NCI-H187 treated with DMSO at 0.1 percent for 48 hours (cell line): ENCODE measurements at places on chromosomes 3 and 15.

- DNase-seq = no peak
These were observed 106.8 kb upstream of the SLC7A14 start for GRCh38 chr3:170692720-170693119.

DNA sequence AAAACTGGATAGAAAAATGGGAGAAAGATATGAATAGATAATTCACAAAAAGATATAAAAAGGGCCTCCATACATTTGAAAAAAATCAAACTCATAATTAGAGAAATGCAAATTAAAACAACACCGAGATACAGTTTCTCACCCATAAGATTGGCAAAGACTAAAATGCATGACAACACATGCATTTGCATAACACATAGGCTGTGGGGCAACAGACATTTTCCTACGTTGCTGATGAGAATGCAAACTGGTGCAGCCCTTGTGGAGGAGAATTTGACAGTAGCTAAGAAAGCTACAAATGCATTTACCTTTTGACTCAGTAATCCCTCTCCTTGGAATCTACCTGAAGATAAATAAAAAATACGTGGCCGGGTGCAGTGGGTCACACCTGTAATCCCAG, 11.4 kb upstream of the CAND2 start:
- DNase-seq = no peak

DNA sequence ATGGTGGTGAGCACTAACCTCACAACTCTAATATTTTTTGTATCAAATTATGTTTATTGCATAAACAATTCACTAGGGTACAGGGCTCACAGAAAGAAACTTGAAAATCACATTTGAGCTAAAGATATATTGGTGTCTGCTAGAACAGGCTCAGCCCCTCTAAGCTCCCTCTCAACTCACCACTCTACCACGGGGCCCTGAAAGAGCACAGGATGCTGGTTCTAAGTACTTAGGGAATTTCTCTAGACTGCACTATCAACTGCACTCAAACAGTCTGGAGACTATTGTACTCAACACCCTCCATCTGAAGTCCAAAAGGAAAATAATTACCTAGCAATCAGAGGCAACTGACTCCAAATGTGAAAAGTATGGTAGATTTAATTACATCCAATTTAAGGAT, 98.7 kb upstream of the STRIT1 start:
- no peak for DNase-seq

DNA sequence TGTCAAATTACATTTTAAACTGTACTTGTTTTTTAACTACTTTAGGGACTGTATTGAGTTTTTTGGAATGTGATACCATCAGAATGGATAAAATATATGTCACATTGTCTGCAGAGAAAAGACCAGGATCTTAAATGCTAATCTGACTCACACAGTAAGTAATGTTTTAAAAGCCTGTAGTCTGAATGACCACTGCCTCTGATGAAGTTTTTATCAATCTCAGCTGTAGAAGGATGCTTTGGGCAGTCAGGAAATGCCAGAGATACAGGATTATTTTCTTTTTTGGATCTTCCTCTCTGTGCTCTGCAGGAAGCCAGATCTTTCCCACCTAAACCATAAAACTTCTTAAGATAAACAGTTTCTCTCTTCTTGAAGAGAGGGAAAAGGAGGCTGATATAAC, 73.1 kb upstream of the PRTG start:
- DNase-seq = no peak

DNA sequence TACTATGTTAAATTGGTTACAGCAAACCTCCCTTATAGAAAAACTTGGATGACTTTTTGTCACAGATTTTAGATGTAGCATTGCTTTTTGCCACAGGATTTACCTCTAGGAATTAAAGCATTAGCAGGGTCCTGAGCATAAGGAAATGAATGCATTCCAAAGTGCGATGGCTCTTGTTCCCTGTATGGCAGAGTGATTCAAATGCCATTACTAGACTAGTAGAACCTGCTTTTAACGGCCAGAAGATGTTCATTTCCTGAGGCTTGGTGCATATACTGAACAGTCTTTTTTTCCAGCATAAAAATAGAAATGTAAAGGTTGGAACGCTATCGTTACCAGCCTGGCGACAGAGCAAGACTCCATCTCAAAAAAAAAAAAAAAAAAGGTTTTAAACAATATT, 59.4 kb downstream of the WNT5A start:
- DNase-seq = no peak

- no peak for DNase-seq
These were observed 39.6 kb upstream of the LAMP3 start for GRCh38 chr3:183202004-183202722.

- no peak for DNase-seq
These were observed 18.8 kb downstream of the BCL2L10 start for GRCh38 chr15:52093539-52094510.

DNA sequence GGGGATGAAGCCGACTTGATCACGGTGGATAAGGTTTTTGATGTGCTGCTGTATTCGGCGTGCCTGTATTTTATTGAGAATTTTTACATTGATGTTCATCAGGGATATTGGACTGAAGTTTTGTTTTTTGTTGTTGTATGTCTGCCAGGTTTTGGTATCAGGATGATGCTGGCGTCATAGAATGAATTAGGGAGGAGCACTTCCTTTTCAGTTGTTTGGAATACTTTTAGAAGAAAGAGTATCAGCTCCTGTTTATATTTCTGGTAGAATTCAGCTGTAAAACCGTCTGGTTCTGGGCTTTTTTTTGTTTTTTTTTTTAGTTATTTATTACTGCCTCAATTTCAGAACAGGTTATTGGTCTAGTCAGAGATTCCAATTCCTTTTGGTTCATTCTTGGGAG, 93.7 kb downstream of the SLC25A26 start:
- no peak for DNase-seq

- DNase-seq = no peak
These were observed 85.3 kb downstream of the HCN4 start for GRCh38 chr15:73283366-73283962.

- no peak for DNase-seq
These were observed 29.9 kb upstream of the ALDH1A2 start for GRCh38 chr15:58095415-58095814.

DNA sequence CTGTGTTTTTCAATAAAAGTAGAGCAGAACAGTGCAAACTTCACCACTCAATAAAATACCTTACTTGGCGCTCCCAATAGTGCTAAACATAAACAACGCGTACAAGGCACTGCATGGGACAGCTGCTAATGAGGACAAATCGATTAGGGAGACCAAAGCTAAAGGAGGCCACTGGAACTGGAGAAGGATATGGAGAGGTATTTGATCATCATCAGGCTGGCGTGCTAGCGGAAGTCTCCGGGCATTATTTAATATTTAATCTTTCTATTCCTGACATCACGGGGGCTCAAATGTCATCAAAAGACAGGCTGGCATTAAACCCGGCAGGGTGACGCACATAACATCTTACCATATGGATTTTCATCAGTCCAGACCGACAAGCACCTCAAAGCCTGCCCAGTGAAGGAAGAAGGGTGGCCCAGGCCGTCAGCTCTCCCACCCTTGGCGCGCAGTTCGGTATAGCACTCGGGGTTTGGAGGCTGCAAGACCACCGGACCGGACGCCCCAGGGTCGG, 604 bp downstream of the CCPG1 start:
- no peak for DNase-seq

DNA sequence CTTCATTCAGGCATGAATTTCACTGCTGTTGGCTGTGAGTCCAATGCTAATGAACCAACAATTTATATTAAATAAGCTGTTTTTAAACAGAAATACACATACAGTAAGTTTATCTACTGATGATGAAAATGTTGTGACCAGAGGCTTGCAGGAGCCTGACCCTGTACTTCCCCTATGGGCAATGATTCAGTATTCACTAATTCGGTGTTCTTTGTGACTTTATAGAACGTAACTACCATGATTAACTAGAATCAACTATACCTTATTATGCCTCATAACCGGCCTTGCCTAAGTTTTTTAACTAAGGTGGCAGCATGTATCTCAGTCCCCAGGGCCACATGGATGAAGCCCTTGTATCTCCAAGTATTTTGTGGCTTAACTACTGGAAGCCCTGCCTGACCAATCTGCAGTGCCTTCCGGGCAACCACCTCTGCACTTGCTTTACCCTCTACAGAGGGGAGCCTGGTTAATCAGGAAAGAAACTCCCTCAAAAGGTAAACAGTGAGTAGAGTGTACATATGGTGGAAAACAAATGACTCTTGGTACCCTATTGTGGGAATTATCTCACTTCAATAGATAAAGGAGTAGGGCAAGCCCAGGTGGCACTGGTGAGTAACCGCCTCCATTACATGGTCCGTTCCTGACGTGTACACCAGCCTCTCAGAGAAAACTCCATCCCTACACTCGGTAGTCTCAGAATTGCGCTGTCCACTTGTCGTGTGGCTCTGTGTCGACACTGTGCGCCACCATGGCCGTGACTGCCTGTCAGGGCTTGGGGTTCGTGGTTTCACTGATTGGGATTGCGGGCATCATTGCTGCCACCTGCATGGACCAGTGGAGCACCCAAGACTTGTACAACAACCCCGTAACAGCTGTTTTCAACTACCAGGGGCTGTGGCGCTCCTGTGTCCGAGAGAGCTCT, 11.6 kb upstream of the CLDN18 start:
- DNase-seq = no peak

DNA sequence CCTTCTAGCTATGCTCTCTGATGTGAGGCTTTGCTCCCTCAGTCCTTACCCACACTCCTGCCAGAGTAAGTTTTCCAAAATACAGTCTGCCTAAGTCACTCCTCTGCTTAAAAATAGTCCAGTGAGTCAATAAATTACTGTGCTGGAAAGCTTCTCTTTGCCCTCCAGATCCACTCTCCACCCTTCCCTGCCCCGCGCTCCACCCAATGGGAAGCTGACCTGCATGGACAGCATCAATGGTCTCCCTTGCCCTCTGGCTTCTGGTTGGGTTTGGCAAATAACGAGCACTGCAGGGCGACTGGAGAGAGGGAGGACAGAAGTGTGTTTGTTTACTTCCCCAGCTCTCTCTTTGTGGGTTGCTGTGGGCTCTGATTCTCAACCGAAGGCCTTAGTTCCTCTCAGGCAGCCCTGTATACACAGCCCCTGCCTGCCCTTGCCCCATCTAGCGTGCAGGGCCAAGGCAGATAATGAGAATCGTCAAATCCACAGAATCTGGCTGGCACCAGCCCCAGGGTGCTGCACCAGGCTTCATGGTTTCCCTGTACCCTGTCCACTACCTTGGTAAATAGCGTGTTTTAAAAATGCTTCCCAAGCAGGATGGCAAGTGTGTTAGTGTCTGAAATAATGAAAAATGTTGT, 110.4 kb downstream of the ADAMTSL3 start:
- no peak for DNase-seq

DNA sequence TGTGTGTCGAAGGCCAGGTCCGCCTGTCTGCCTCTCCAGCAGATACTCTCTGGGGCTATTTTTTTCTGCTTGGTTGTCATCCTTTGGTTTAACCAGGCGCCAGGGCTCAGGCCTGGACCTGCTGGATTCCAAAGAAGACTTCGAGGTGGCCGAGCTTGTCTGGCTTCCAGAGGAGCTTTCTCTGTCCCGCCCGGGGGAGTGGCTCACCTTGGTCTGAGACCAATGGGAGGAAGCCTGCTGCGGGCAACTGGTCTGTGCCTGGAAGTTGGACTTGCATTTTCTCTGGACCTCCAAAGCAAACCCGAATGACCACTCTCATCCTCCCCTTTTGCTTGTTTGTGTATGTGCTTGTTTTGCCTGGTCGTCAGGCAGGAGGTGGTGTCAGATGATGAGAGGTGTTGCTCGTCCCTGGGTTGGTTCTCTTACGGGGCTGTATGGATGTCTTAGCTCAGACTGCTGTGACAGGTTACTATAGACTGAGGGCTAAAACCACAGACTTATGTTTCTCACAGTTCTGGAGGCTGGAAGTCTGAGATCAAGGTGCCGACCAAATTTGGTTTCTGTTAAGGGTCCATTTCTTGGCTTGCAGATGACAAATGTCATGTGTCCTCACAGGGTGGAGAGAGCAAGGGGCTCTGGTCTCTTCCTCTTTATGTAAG, 19.3 kb downstream of the IGF1R start:
- DNase-seq = no peak

DNA sequence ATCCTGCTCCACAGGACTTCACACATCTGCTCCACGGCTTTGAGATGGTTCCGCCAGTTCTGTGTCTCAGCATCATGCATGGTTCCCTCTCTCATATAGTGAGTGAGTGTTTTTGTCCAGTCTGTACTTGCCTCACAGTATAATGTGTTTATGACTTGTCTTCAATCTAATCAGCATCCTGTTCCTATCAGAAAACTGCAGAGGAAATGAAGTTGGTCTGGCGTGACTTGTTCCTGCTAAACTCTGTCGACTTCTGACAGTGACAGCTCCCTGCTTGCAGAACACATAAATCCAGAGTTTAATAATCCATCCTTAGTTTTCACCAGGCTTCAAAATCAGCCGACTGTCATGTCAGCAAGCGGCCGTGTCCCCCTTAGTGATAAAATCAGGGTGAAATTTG, 222.3 kb downstream of the SLCO3A1 start:
- DNase-seq = no peak

DNA sequence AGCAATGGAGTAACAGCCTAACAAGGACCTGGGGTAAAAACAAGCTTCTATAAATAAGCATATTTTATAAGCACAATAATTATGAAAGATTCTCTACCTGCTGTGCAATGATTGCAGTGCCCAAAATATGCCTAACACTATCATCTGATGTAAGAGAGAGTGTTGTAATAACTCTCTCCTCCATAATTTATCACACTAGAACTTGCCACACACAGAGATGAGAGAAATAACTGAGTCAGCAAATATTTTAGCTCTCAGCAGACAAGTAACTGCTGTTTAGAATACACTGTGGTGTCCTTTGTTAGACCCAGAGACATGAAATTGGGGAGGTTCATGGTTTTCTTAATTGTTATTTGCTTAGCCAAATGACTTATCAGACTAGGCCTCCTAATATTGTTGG, 105.3 kb upstream of the ACP3 start:
- DNase-seq = no peak

DNA sequence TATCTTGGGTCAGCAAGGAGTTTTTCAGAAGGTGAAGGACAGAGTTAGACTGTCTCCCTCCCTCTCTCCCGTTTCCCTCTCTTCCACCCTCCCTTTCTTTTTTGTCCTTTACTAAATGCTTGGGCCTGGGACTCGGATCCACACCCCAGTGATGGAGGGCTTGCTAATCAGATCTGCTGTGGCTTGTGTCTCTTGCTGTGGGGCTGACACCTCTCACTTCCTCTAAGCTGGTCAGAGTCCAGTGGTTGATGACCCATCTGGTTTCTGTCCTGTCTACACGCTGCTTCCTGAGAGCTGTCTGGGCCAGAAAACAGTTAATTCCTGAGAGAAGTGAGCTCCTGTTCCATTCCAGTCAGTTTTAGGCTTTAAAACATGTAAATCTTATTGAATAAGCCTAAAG, 849 bp downstream of the TRAK1 start:
- DNase-seq = no peak

GRCh38 chr3:194129581-194130133, 6.3 kb upstream of the HES1 start:
- DNase-seq = no peak

GRCh38 chr15:33149919-33150318, 44.6 kb downstream of the FMN1 start:
- DNase-seq = no peak

DNA sequence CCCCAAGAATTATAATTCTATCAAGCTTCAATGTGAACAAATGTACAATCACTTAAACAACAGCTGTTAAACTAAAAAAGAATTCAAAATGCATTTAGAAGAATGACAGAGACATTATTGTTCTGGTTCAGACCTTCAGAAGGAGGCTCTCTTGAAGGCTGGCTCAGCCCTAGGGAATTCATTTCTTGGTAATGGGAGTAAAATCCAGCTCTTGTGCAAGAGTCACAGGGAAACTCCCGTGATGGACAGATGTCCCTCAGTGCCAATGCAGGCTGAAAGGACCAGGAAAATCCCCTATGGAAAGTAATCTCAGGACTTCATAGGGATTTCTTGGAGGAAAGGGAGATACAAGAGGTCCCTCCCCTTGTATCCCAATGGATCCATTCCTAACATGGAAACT, 149.9 kb upstream of the STT3B start:
- DNase-seq = no peak
